ENCODE measurements at places on chromosomes 6 and 20.

DNA sequence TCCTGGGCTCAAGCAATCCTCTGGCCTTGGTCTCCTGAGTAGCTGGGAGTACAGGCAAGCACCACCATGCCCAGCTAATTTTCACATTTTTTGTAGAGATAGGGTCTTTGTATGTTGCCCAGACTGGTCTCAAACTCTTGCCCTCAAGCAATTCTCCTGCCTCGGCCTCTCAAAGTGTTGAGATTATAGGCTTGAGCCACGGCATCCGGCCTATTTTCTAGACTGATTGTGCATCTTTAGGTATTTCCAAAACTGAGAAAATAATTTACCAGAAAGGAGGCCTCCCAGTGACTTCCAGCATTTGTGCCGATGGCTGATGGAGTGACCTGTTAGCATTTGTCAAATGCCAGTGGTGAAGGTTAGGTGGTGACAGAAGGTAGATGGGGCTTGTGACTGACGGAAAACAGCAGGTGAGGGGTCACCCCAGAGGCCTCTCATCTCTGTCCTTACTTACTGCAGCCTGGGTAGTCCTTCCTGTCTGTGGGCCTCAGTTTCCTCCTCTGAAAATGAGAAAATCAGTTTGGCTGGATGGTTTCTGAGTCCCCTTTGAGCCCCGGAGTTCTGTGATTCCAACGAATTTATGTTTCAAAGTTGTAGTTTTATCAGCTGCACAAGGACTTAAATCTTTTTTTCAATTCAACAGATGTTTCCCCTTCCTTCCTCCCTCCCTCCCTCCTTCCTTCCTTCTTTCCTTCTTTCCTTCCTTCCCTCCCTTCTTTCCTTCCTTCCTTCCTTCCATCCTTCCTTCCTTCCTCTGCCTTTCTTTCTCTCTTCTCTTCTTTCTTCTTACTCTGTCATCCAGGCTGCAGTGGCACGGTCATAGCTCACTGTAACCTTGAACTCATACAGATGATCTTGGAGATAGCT is 53.5 kb downstream of the TGM2 start:
- no peak for DNase-seq

- peak; percentile 95 for DNase-seq
These were observed 5.5 kb upstream of the NTSR1 start for GRCh38 chr20:62702895-62703852.

- no peak for DNase-seq
These were observed 4.2 kb downstream of the ELOVL4 start for GRCh38 chr6:79943133-79943532.

- DNase-seq = no peak
These were observed 40.5 kb downstream of the IPCEF1 start for GRCh38 chr6:154316131-154316530.

- no peak for DNase-seq
These were observed 128.5 kb downstream of the FLRT3 start for GRCh38 chr20:14208956-14209355.

DNA sequence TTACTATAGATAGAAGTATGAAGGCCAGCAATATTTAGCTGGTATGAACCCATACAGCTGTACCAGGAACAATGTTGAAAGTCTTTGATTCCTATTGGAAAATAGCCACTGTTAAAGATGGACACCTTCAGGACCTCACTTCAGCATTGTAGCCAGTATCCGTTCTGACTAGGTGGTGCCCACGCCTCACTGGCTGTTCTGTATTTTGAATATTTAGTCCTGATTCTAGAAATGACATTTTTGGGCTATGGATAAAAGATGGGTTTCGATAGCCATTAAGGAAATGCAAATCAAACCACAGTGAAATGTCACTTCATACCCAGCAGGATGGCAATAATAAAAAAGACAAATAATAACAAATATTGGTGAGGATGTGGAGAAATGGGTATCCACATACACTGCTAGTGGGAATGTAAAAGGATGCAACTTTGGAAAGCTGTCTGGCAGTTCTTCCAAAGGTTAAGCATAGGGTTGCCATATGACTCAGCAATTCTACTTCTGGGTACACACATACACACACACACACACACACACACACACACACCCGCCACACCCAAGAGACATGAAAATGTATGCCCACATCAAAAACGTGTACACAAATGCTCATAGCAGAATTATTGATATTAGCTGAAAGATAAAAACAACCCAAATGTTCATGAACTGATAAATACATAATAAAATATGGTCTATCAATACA is 56.8 kb downstream of the UTRN start:
- no peak for DNase-seq
